Stimulated activated CD4-positive, alpha-beta T cell treated with anti-CD3 and anti-CD28 coated beads, Interleukin-4, amount 100 ng/mL, for 1 hour (primary cell): ENCODE measurements at places on chromosomes 6 and 20.
A peak's percentile ranks its signal among the peaks of the same experiment; 100 is the strongest.

DNA sequence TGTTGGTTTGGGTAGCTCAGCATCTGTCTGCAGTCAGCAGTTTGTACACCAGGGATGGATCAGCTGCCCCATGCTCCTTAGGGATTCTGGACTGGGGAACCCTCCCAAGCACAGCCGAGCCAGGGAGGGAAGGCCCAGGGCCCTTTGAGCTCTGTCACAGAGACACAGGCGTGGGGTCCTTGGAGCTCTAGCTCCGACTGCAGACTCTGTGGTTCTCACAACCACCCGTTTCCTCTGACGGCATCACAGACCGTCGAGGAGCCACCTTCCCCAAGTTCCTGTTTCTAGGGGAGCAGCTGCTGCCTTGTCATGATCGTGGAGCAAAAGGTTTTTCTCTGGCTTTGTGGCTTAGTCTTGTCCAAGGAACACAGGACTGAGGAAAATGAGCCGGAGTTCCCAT is at the start of gene SLA2:
Gene SLA2, minus strand, starts transcription at position 199 of the 400 bp plus-strand sequence. CDS start 4,861 bp downstream, outside the sequence.
- DNase-seq, result peak; percentile 60

DNA sequence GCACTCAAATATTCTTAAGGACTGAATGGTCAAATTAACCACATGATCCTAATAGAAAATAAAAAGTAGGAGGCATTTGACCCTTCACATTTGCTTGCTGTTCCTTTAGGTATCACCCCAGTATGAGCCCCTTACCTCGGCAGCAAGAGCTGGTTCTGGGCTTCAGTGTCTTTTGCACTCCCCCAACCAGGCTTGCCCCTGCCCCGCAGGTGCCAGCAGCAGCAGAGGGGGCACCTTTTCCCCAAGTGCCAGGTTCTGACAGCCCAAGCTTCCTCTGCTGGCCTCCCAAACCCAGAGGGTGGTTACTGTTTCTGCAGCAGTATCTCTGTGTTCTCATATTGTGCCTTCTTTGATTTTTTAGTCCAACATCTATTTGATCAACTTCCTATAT is 23.2 kb downstream of the UBE2V1 start:
- no peak for DNase-seq

DNA sequence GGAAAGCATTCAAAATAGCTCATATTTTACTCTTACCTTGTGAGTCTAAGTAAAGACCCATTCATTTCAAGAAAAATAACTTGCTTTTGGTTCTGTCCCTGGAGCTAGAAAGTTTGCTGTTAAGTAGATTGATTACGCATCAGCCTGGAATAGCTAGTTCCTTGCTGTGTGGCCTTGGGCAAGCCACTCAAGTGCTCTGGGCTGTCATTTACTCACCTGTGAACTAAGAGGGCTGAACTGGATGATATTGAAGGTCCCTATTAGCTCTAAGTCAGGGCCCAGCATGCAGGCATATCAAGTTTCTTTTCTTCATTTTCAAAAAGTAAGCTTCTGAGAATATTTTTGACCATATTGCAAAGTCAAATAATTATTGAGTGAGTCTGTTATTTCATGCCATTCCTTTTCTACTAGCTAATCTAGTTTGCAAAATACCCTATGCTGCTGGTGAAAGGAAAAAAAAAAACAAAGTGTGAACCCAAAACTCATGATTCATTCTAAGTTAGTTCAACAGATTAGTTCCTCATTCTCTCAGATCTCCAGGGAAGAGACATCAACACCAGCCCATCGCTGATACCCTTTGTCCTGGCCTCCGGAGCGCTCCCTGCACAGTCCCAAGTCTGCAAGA is 106.5 kb upstream of the GMDS start:
- no peak for DNase-seq

DNA sequence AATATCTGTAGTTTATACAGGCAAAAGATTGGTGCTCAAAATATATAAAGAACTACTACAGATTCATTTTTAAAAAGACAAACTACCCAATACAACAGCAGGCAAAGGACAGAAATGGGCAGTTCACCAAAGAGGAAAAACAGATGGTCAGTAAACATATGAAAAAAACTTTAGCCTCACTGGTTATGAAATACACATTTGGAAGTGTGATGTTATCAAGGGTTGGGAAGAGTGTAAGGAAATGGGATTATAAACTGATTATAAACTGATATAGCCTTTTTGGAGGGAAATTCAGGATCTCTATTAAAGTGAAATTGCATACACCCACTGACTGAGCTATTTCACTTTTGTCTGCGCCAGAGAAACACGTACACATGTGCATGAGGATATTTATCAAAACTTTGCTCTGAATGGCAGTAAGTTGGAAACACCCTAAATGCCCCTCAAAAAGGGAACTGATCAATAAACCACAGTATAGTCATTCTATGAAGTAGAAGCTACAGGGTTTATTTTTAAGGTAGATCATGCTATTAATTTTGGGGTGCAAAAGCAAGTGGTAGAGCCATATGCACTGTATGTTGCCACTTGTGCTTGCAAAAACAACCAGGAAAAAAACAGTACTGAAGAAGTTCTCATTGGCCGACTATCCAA is 32.2 kb upstream of the ARFGEF2 start:
- DNase-seq, result no peak

DNA sequence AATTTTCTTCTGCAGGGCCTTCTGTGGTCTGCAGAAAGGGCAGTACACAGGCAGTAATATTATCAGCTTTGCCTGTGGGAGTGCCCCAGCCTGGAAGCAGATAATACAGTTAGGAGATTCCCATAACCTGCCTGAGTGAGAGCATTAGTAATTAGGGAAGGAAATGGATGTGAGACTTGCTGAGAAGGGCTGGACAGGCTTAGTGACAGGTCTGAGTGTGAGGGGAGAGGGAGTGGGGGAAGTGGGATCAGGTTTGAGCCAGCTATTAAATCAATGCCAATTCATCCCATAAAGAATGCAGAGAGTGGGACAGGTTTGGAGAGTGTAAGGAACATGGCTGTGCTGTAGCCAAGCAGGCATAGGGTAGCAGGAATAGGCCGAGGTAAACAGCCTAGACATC is 10.1 kb upstream of the CFAP206 start:
- DNase-seq, result no peak

DNA sequence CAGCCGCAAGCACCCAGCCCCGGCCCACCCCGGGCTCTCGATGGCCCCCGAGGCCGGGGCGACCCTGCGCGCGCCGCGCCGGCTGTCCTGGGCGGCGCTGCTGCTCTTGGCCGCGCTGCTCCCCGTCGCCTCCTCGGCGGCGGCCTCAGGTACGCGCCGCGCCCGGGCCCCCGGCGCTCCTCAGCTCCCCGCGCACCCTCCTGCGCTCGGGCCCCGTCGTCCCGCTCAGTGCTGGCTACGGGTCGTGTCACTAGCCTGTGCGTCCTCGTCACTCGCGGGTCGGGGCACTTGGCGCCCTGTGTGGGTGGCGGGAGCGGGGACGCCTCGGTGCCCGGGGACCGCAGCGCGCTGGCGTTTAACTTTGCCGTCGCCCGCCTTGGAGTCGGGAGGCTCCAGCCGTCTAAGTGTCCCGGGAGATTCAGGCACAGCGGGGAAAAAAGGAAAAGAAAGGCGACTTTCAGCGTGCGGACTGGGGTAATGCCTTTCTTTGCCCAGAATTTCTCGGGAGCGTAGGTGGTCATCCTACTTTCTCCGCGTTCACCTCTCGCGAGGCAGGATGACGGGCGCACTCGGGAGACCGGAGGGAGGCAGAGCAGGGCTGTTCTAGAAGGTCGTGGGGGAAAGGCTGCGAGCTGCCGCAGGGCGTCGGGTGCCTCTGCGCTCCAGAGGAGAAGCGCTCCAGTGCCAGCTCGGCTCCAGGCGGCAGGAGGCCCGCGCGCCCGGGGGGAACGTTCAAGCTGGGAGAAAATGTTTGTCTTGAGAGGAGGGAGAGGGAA is 545 bp downstream of the FNDC1 start:
- peak; percentile 13 for DNase-seq

DNA sequence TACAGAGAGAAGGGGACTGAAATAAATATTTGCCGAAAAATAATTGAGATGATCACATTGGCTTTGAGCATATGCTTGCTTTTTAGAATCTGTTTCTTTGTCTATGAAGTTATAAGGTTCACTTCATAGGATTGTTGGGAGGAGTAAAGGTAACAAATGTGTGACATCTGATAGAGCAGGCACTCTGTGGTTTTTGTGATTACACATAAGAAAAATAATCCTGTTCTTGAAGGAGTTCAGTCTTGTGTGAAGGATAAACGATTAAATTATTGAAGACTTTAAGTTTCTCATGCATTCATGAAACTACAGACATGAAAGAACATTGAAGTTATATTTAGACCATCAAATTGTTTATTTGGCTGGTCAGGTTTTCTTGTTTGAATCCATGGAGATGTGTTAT is 45.0 kb downstream of the QKI start:
- DNase-seq, result no peak
